Hypothalamus (tissue), 51 donors: ENCODE measurements at places on chromosomes 5 and 9.

DNA sequence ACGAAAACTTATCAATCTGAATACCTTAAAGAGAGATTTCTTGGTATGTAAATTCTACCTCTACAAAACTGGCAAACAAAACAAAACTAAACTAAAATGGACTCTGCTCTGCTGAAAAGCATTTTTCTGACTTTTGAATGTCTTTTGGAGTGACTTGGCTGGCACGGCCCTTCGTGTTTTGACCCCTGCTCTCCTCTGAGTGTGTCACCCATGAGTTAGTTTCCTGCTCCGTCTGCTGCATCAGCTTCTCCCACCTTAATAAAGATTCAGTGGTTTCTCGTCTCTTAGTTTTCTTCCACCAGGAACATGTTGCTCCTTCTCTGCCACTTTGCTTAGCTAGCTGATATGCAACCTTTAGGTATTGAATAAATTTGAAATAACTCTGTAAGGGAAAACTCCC, 1084.0 kb upstream of the CDH18 start:
- no peak for DNase-seq

GRCh38 chr9:22913518-22913917, 466.9 kb downstream of the DMRTA1 start:
- no peak for DNase-seq

- no peak for DNase-seq
These were observed 68.8 kb downstream of the ZNF354C start for GRCh38 chr5:179128976-179129375.

DNA sequence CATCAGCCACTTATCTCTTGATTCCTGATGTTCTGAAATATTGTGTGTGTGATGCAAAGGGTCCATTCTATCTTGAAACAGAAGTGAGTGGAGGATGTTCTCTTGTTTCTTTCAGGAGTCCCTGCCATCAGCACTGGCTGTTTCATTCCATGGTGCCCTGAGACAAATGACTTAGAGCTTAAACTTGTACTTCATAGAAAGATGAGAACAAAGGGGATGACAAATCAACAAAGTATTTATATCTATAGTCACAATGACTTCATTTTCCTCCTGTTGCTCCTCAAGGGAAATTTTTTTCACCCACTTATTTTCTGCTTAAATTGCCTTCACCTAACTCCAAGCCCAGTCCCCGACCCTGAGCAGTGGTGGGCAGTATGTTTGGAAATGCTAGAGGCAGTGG, 171.6 kb downstream of the TARS1 start:
- DNase-seq, result no peak

- no peak for DNase-seq
These were observed 73.7 kb downstream of the INSL6 start for GRCh38 chr9:5111696-5112095.

DNA sequence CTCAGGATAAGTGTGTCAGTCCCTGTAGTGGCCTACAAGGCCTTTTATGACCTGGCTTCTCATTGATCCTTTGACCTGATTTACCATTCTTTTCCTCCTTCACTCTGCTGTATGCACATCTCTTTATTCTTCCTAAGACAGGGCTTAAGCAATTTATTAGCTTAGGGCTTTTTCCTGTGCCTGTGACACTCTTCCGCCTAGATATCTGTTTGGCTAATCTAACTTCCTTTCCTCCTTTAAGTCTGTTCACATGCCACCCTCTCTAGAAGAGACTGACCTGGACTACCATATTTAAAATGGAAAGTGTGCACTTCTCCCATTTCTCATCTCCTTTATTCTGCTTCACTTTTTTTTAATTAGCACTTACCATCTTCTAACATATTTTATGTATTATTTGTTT, 29.1 kb downstream of the FOCAD start:
- no peak for DNase-seq

GRCh38 chr5:132410451-132411303, 41.2 kb downstream of the SLC22A5 start:
- DNase-seq, result peak; percentile 80

DNA sequence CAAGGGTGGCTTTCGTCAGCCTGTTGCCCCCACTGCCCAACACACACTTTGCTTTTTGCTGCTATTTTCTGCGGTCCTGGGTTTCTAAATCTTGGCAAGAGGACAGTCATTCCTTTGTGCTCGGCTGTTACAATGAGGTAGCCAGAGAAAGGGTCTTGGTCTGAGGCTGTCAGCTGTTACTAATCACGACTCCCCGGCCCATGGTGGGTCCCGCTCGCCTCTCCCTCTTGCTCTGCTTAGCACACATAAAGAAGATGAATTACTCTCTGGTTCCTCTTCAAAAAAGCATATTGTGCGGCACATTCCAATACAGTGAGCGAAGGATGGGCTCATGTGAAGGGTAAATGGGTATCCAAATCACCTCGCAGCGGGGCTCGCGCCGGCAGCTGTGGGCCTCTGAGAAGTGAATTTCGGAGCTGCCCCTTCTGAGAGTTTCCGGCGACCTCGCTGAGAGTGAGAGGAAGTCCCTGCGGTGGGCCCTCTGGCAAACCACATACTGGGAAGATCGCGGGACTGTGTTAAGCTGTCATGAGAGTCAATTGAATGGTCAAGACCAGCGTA, 56.0 kb downstream of the SLC1A3 start:
- DNase-seq, result peak; percentile 77

- DNase-seq, result no peak
These were observed 162.1 kb downstream of the ARL15 start for GRCh38 chr5:54148067-54148845.

DNA sequence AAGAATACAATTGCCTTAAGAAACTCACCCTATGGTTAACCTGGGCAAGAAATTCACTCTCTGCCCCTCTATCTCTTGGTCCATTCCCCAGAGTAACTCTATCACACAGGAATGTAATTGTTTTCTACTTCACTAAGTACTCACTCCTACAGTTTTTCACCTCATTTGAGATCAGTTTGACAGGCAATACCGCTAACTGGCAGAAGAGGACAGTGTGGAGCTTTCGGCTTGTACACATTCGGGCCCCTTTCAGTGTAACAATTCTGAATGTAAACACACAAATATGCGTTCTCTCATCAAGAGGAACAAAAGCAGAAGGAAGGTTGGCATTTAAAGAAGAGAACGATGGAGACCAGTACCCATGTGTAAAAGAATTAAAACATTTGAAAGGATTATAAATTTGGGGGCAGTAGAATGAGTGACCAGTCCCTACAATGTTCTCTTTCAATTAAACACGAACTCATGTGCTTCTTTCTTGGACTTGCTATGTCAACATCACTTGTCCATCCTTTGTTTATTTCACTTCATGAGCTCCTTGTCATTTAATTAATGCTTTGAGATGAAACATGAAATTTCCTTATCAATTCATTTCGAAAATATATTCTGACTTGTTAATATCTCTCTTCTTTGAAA, 188.5 kb upstream of the GRAMD2B start:
- DNase-seq, result no peak

- no peak for DNase-seq
These were observed 2.9 kb upstream of the INSL6 start for GRCh38 chr9:5188060-5188984.

- no peak for DNase-seq
These were observed 95.6 kb downstream of the MLLT3 start for GRCh38 chr9:20526500-20527319.

GRCh38 chr5:177474002-177474476, 605 bp upstream of the DBN1 start:
- no peak for DNase-seq

DNA sequence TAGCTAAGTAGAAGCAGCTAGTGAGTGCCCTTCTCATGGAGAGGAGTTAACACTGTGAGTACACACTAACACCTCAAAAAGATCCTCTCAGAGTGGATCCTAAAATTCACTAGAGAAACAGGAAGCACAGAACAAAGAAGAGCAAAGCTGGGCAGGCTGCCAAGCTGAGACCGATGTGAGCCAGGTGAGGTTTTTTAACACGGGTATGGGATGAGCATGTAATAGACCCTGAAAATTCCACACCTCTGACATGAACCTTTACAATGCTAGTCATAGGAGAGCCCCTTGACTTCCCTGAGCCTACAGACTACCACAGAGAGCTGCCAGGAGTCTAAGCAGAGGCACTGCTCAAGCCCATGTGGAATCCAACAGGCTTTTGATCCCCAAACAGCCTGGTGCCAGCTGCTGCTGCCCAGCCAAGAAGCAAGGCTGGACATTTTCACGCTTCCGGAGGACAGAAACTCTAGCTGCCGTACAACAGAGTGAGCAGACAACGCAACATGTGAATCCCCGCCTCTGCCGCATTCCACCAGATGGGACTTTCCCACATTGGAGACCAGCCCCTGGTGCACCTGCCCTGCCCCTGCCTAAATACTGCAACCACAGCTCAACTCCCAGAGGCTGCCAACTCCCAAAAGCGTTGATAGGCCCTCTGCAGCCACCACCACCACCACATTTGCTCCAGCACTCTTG, 280.8 kb downstream of the CDH10 start:
- no peak for DNase-seq
